Ascending aorta (tissue), 2 donors: ENCODE measurements at places on chromosomes 12 and 14. TPM values are rescaled to one million over a fixed set of nuclear protein-coding genes. Genes with fewer than 3 reads are reported as not detected.

DNA sequence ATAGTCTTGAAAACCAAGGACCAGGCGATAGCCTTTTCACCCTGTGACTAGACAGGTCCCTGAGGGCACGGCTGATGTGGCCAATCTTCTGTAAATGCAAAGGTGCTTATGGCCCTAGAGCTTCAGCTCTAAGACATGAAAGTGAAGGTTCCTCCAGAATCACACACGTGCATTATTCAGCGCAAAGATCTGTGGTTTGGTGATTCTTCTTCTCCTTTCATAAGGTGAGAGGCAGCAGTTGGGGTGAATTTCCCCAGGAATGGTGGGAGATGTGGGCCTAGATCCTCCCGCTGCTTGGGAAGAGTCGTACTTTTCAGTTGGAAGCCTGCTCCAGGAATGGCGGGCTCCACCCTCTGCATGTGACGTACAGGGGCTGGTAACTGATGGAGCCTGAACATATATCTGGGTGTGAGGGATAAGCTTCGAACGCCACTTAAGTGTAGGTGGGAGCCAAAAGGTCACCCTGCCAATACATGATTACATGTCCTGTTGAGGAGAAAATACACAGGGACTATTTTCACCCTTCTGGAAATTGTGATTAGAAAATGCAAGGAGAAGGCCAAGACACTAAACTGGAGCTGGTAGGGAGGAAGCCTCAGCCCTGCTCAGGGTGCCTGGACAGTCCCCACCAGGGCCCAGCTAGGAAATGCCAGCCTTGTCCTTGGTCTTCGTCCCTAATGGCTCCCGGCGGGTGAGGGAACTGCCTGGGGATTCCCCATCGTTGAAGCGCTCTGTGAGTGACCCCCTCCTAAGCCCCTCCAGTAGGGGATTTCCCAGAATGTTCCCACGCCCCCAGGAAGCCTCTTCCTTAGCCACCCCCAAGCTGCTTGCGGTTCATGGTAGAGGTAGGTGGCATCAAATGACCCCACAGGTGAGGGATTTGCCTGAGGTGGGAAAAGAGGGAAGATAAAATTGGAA lies 17.6 kb downstream of the BATF start:
- DNase-seq, result no peak
- no peaks in the 10 kb centered on the region for H3K36me3 ChIP-seq
- H3K27ac ChIP-seq, result no peak overlapping the region
- no peaks in the 10 kb centered on the region for H3K4me1 ChIP-seq
- no peak overlapping the region for H3K4me3 ChIP-seq

- no peak for DNase-seq
- H3K27me3 ChIP-seq, result no peaks in the 10 kb centered on the region
- H3K4me3 ChIP-seq, result no peak overlapping the region
- H3K4me1 ChIP-seq, result no peaks in the 10 kb centered on the region
- no peak overlapping the region for H3K27ac ChIP-seq
These were observed 64.9 kb upstream of the ZDHHC17 start for GRCh38 chr12:76698966-76699365.

DNA sequence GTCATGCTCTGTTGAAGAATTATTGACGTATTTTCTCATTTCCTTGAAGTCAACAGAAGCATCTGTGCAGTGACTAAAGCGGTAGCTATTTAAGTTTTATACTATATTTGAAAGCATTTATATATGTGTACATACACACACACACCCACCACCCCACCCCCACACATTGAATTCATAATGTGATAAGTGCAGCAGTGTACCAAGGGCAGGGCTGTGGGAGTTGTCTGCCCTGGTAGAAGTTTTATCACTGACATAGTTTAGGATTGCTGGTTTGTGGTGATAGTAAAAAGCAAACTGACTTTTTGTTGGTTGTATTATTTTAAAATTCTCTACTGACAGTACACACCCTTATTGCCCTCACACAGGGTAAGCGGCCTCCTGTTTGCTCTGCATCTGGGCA lies 39.1 kb downstream of the GAS2L3 start:
- H3K27ac ChIP-seq, result no peak overlapping the region
- H3K36me3 ChIP-seq, result no peaks in the 10 kb centered on the region
- H3K27me3 ChIP-seq, result no peaks in the 10 kb centered on the region
- no peak for DNase-seq
- H3K4me3 ChIP-seq, result no peak overlapping the region

DNA sequence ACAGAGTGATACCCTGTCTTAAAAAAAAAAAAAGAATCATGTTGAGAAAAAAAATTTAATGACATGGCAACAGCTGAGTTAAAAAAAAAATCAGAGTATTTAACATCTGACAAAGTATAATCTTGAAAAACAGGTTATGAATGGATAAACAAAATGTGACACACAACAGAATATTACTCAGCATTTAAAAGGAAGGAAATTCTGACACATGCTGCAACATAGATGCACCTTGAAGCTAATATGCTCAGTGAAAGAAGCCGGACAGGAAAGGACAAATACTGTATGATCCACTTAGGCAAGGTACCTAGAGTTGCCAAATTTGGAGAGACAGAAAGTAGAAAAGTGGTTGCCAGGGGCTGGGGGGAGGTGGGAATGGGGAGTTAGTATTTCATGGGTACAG lies 19.4 kb upstream of the EIF2B2 start:
- H3K36me3 ChIP-seq, result no peaks in the 10 kb centered on the region
- H3K4me1 ChIP-seq, result peaks cover 25% of the 10 kb centered on the region
- DNase-seq, result no peak
- no peaks in the 10 kb centered on the region for H3K27me3 ChIP-seq
- peak overlapping the region; percentile 95 for H3K27ac ChIP-seq
- no peak overlapping the region for H3K4me3 ChIP-seq

The PTPN21 gene
- 18.1 TPM for total RNA-seq

The LBHD2 gene
- total RNA-seq, result not detected

The C12orf50 gene
- not detected for total RNA-seq

The LRTM2 gene
- not detected for total RNA-seq

The STK38L gene
- total RNA-seq, result 137 TPM
